AG04449 (cell line): ENCODE measurements at places on chromosomes 13 and 19.

- no peak for DNase-seq
Measured at GRCh38 chr19:1848399-1849131, at the start of gene REXO1. Gene REXO1 (minus strand): TSS chr19:1848483. CDS start chr19:1848358, 125 bp downstream.

GRCh38 chr19:46714444-46715106 is 2.3 kb downstream of the PRKD2 start:
- no peak for DNase-seq

DNA sequence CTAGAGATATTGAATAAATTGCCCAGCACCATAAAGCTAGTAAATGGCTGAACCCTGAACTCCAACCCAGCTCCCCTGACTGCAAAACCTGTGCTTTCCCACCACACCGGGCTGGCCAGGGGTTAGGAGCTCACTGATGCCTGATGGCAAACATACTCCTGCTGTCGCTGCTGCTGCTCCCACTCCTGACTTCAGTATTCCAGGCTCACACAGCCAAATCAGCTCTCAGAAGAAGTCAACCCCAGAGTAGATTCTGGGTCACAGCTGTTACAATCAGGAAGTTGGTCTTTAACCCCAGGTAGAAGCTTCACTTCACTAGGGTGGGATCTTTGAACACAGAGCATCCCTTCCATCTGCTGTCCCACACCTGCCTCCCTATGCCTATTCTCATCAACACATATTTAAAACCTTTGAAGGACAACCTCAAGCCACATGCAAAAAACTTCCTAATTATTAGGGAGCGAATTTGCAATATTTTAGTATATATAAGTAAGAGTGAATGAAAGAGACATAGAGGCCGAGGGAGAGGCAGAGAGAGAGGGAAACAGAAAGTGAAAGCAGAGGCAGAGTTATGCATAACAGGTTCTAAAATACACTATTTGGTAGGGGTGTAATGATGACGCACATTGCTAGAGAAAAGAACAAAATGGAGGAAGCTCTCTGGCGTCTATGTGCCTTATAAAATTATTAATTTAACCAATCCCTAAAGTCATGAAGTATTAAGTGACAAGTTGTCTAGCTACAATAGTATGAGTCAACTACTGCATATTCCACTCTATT is 99.4 kb upstream of the SERP2 start:
- no peak for DNase-seq

GRCh38 chr13:61852116-61852619 is 436.5 kb upstream of the PCDH20 start:
- DNase-seq = no peak
